ENCODE measurements at places on chromosomes 7 and 10.

GRCh38 chr10:130686689-130687300 lies 550.6 kb downstream of the GLRX3 start:
- no peak for DNase-seq

DNA sequence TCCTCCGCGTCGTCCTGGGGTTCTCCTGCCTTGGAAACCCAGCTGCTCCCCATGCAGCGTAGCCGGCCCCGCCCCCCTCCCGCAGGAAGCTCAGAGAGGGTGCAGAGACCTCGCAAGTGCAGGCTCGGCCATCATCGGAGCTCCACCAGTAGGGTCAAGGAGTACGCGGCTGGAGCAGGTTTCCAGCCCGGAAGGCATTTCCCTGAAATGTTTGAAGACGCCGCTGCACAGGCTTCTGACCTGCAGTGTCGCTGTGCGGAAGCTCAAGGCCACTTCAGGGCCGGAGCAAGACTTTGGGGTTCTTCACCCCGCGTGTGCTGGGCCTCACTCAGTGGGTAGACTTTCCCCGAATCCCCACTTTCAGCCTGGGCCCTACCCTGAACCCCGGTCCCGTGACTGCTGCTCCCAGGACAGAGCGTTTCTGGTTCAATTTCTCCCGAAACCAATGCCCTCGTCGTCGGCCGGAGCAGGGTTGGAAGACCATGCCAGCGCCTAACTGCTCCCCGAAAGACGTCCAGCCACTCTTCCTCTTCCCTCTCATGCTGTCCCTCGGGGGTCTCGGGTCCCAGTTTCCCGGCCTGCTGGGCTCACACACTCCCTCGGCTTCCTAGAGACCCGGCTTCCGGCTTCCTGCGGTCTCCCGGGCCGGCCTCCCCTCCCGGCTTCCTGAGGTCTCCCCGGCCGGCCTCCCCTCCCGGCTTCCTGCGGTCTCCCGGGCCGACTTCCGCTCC lies 52.1 kb downstream of the INSIG1 start:
- DNase-seq, result no peak

GRCh38 chr7:6268907-6269306 lies 3.5 kb downstream of the CYTH3 start:
- DNase-seq, result no peak

DNA sequence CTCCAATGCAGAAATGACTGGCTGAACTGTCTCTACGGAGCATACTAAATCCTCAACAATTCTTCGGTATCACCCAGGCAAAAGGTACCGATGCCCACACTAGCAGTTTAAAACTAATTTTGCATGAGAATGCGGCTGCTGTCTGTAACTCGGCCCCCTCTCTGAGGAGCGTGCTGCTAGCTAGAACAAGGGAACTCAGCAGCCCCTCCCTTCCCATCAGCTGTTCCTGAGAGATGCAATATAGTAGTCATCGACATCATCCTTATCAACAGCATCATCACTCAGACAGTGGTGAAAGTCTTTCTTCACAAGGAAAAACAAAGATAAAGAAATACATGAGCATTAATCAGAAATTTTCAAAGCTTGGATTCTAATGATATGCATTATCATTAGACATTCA lies 189.1 kb upstream of the FRMD4A start:
- DNase-seq, result no peak

DNA sequence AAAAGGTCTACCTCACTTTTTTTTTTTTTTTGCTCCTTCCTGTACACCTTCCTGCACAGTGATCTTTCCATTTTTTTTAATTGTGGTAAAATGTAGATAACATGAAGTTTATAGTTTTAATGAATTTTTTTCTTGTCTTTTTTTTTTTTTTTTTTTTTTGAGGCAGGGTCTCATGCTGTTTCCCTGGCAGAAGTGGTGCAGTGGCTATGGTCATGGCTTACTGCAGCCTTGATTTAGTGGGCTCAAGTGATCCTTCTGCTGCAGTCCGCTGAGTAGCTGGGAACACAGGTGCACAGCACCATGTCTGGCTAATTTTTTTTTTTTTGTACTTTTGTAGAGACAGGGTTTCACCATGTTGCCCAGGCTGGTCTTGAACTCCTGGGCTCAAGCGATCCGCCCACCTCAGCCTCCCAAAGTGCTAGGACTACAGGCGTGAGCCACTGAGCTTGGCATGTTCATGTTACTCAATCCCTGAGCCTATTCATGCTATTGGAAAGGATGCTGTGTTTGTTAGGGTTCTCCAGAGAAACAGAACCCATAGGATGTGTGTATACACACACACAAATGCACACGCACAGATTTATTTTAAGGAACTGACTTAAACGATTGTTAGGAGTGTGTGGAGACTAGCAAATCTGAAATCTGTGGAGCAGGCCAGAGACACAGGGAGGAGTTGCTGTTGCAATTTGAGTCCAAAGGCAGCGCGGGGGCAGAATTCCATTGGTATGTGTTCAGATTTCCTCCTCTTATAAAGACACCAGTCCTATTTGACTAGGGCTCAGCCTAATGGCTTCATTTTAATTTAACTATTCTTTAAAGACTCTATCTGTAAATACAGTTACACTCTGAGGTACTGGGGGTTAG lies 29.1 kb downstream of the GALNT11 start:
- no peak for DNase-seq

DNA sequence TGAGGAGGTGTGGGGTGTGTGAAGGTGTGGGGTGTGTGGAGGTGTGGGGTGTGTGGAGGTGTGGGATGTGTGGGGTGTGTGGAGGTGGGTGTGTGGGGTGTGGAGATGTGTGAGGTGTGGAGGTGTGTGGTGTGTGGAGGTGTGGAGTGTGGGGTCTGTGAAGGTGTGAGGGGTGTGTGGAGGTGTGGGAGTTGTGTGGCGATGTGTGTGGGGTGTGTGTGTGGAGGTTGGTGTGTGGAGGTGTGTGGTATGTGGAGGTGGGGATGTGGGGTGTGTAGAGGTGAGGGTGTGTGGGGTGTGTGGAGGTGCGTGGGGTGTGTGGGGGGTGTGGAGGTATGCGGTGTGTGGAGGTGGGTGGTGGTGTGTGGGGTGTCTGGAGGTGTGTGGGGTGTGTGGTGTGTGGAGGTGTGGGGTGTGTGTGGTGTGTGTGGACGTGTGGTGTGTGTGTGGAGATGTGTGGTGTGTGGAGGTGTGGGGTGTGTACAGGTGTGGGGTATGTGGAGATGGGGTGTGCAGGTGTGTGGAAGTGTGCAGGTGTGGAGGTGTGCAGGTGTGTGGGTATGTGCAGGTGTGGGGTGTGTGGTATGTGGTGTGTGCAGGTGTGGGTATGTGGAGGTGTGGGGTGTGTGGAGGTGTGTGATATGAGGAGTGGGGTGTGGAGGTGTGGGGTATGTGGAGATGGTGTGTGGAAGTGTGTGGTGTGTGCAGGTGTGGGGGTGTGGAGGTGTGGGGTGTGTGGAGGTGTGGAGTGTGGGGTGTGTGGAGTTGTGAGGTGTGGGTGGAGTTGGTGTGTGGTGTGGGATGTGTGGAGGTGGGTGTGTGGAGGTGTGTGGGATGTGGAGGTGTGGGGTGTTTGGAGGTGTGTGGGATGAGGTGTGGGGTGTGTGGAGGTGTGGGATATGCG lies 34.5 kb downstream of the SPDYE17 start:
- no peak for DNase-seq

- no peak for DNase-seq
Observed at GRCh38 chr10:103467406-103467805, 8.7 kb upstream of the CALHM1 start.

DNA sequence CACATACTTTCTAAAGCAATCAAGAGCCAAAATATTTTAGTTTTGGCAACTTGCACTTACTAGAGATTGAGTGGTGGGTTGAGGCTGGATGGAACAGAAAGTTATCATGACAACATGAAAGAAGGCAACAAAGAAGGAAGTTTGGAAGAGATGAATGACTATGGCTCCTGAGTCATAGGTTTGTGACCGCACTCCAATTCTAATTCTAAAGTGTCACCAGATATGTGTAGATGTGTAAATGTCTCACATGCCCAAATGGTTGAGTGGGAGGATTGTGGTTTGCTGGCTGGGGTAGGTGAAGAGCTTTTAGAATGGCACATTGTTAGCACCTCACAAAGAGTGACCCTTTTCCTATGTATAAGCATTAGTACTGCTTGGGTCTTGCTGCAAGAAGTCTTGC lies 20.2 kb downstream of the TAS2R16 start:
- no peak for DNase-seq

DNA sequence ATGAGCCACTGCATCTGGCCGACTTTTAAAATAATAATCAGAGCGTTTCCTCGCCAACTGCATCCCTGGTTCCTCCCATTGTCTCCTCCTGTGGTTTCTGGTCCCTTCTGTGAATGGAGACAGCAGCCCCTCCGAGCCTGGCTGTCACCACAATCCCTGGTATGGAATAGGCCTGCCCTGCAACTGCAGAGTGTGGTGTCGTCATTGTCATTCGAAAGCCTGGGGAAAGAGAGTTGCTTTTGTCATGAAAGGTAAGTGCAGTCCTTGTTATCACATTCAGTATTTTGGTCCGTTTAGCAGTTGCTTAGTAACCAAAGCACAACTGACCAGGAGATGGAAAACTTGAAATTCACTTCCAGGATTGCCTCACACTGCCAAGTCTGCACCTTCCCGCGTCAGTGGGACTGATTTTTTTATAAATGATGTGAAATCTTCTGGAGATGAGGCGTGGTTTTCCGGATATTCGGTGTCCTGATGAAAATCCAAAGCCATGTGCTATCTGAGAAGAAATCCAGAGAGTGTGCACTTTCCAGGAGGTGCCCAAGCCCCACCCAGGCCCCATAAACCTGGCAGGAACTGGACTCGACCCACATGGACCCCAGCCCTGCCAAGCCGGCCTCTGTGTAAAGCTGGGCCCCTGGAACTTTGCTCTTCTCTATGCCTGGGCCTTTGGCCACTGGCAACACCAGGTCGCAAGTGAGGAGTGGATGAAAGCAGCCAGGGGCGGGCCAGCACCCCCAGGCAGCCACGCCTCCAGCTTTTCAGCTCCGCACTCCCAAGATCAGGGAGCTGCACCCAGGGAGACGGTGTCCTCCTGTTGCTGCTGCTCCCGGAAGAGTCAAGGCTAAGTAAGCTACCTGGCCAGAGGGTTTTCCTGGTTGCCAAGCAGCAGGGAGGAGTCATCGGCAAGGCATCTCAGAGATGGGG lies 133.7 kb upstream of the SH2B2 start:
- DNase-seq, result no peak

DNA sequence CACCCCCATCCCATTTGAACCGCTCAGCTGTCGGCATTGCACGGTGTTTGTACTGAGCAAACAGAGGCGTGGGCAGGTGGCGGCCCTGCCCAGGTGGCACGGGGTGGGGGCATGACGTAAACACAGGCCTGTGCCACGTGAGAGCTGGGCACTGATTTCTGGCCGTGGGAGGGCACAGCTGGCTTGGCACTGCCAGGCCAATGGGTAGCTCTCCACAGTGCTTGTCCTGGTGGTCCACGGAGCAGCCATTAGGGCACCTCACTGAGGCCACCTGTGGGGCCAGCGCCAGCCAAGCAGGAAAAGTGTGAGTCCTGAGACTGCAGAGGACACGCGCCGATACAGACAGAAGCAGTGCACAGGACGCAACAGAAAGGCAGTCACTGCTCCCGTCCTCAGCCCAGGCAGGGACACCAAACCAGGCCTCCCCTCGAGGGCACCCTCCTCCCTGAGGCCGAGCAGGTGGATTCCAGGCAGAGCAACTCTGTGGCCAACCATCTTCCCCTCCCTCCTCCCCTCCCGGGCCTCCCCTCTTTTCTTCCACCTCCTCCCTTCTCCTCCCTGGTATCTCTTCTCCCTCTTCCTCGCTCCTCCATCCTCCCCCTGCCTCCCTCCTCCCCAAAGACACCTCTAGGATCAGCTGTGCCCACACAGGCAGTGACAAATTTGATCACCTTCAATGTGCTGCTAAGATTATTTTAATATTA lies 258.7 kb downstream of the ELFN1 start:
- DNase-seq, result no peak

GRCh38 chr10:116163333-116164131 lies 109.5 kb downstream of the GFRA1 start:
- no peak for DNase-seq

DNA sequence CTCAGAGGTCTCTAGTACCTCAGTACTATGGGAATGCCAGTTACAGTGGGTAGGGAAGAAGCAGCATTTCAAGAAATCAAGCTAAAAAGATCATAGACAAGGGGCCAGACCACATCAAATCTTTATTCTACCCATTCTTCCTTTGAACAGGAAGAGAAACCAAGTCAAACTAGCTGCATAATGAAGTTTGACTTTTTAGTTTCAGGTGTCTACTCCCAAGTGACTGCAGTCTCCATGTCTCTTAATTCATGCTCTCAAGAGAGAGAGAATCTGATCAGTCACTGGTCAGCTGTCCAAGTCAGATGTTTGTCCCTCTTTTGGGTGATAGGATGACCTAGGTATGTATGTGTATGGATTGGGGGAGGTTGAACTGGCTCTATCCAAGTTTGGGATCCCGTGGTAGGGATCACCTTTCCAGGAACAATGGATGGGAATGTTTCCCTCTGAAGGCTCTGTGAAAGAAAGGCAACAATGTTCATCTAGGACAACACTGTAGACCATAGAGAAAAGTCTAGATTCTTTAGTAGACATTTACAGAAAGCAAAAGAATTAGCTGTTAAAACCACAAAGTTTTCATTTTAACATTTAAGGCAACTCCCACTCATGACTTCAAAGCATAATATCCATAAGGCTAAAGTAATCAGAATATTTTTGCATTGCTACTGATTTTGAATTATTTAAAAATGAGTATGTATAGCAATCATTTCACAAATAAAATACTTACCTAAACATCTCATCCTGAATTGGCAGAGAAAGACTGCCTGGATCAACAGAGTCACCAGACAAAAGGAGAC lies 30.1 kb upstream of the PRTFDC1 start:
- no peak for DNase-seq

DNA sequence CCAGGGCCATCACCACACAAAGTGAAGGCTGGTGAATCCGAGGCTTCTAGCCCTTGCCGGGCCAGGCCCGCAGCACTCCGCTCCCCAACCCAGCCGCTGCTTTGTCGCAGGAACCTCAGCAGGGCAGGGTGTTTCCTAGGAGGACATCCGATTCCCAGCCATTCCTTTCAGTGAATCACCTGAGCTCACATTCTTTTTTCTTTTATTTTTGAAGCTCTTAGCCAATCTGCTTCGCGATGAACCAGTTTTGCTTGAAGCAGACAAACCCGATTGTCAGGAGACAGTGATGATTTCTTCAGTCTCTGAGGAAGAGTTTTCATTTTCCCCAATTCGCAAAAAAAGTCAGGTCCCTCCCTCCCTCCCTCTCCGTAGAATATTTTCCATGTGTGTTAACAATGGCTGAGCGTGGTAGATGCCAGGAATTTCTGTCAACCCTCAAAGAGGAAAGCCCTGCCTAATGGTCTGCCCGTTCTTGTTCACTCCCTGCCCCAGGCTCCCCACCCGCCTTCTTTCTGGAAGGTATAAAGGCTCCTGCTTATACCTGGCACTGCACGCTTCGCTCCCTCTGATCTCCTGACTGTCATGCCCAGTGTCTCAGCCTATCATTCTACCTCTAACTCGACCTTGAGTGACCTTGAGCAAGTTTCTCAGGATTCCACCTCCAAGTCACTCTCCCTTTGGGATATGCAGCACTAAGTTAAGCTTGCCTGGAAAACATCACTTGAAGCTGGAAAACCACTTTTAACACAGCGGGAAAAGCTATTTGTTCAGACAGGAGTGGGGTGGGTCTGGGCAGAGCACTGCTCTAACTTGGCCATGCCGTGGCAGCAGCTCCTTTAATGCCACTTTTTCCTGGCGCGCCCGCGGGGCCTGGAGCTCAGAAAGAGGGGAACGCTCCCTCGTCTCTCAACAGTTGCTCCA lies 35.1 kb downstream of the EGFR start:
- no peak for DNase-seq

All from activated CD4-positive, alpha-beta T cell treated with anti-CD3 and anti-CD28 coated beads for 36 hours (primary cell).